ENCODE measurements at places on chromosomes 4 and X.

DNA sequence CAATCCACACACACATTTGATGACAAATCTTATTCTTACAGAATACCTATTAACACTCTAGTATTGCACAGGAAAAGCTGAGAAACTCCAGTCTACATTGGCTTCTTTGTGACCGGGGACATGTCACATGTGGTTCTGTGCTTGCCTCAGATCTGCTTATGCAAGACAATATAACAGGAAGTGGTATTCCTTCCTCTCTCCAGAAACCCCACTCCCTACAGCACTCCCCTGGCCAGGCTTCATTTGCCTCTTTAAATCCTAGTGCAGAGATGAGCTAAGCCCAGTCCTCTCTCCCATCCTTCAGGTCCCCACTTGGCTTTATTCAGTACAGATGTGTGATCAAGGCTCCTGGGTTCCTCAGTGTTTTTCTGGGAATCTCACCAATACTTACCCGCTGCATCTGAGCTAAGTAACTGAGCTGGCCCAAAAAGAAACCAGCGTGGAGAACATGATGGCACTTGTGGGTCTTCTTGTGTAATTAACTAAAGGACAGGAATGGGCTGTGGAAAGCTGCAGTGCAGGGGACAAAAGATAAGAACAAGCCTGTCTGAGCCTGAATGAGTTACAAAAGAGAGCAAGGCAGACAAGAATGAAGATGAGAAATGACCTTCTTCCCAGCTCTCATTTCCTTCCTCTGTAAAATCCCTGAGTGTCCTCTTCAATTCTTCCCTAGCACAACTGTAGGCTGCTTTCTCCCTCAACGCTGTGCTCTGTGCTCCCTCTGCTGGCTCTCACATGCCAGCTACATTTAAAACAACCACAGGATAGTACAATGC lies 105.6 kb downstream of the HNRNPD start:
- no peak for DNase-seq

DNA sequence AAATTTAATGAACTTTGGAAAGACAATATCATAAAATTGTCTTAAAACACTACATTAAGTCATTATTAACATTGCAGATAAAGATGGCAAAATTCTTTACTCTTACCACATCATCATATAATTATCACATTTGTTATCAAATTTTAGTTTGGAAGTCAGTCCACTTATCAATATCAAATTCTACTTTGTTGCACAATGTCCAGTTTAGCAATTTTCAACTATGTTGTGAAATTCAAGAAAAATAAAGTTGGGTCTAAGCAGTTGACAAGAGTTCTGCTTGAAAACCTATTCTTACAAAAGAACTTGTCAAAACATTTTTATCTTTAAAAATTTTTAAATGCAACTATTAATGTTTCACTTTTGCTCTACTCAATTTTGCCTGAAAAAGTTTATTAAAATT lies 44.7 kb upstream of the TET2 start:
- DNase-seq: no peak

DNA sequence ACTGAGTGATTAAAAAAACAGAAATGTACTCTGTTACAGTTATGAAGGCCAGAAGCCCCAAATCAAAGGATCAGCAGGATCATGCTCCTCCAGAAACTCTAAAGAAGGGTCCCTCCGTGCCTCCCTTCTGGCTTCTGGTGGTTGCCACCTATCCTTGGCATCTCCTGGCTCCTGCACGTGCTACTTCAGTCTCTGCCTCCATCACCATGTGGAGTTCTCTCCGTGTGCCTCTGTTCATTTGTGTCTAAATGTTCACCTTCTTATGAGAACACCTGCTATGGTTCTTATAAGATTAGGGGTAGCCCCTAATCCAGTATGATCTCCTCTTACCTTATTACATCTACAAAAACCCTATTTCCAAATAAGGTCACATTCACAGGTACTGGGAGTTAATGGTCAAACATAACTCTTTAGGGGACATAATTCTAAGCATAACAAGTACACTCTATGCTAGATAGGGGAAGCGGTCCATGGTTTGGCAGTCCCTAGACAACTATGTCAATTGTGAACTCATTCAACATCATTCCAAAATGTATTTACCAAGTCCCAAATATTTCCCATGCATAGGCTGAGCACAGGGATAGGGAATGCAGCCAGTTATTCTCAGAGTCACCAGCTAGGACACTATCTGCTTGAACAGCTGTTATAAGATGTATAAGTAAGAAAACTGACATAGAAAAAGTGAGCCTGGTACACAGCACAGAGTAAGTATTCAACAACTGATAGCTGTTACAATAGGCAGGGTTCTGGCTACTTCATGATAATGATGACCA lies 295.5 kb upstream of the BOD1L1 start:
- DNase-seq: no peak

- no peak for DNase-seq
These were observed 7.5 kb upstream of the RNF4 start for GRCh38 chr4:2461246-2461960.

GRCh38 chr4:145348291-145348690 lies 133.4 kb upstream of the SMAD1 start:
- DNase-seq: no peak

GRCh38 chr4:38759113-38759789 lies 23.5 kb downstream of the TLR10 start:
- DNase-seq: peak; percentile 7

DNA sequence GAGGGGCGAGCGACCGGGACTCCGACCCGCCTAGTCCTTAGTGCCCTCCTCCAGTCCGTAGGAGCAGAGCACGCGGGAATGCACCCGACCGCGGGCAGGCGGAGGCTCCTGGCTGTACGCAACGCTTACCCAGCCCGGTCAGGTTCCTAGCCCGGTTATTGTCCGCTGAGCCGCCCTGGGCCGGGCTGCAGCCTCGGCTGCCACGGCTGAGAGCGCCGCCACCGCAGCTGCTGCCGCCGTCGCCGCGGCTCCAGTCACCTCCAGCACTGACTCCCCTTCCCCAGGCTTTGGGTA lies at the start of gene AMER1:
Gene AMER1 (minus strand): TSS at position 268 of the 294 bp plus-strand sequence. CDS start 12,422 bp downstream, outside the sequence.
- no peak for DNase-seq

DNA sequence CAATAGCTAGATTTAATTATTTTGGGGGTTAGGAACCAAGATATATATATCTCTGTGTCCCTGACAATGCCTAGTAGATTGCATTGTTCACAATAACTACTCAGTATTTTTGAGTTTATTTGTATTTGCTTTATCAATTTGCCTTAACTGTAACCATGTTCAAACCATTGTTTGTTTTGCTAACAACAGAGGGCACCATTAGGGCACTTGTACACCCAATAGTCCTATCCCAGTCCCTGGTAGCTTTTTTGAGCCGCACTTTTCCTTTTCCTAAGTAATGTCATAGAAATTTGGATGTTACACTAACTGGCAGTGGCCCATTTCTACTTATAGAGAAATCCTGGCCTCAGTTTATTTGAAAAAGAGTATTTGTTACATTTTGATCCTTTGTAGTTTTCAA lies 575 bp upstream of the KLHL5 start:
- no peak for DNase-seq

- DNase-seq: no peak
These were observed 377 bp downstream of the TIMM17B start for GRCh38 chrX:48897157-48897624.

DNA sequence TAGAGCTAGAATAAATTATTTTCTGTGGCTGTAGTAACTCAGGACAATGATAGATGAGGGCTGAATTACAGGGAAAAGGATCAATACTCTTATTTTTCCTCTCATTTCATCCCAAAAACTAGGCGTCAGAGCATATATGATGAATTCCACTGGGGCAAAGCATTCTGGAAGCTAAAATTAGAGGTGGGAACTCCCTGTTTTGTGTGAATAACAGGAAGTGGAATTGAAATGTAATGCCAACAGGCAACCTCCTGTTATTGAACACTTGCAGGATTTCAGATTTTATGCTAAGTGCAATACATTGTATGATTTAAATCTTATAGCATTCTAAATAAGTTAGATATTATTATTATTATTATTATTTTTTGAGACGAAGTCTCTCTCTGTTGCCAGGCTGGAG lies 20.9 kb downstream of the HSD17B11 start:
- no peak for DNase-seq

GRCh38 chrX:56764153-56764974 lies 35.3 kb downstream of the NBDY start:
- DNase-seq: no peak

DNA sequence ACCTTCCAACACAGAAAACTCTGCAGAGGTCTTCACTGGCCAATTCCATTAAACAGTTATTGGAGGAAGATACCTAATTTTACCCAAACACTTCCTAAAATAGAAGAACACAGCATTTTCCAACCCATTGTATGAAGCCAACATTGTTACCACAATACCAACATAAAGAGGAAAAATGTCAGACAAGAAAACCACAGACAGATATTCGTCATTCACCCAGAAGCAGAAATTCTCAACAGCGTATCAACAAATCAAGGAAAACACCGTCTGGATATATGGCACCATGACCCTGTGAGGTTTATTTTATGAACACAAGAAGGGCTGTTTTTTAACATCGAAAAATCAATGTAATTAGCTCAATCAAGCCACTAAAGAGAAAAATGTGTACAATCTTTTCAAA lies 255.6 kb downstream of the ASMT start:
- no peak for DNase-seq

DNA sequence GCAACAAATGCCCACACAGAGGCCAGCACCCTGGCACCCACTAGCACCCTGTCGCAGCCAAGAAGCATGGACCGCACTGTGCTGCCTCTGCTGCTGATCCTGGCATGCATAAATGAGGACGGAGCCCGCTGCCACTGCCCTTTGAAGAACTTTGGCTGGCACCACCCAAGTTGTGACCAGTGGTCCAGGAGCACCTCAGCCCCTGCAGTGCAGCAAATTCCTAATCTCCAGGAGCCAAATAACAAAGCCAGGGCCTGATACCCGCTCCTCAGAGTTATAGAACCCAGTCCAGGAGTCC lies 807.2 kb downstream of the GLUD2 start:
- DNase-seq: no peak

GRCh38 chr4:67765401-67765800 lies 11.2 kb upstream of the GNRHR start:
- DNase-seq: no peak

- no peak for DNase-seq
These were observed 110.3 kb downstream of the HMX1 start for GRCh38 chr4:8761167-8761823.

DNA sequence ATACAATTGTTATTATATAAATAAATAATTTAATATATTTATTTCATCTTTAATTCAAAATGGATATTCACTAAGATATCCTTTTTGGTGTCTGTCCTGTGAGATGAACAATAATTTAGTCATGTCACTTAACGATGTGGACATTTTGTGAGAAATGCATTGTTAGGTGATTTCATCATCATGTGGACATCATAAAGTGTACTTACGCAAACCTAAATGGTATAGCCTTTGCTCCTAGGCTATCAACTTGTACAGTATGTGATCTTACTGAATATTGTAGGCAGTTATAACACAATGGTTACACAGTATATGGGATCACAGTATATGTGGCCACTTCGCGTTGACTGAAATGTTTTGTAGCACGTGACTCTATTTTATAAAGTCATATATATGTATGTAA lies 20.2 kb upstream of the CHRNA9 start:
- DNase-seq: no peak

GRCh38 chr4:24404281-24404680 lies 180.1 kb downstream of the DHX15 start:
- DNase-seq: no peak

DNA sequence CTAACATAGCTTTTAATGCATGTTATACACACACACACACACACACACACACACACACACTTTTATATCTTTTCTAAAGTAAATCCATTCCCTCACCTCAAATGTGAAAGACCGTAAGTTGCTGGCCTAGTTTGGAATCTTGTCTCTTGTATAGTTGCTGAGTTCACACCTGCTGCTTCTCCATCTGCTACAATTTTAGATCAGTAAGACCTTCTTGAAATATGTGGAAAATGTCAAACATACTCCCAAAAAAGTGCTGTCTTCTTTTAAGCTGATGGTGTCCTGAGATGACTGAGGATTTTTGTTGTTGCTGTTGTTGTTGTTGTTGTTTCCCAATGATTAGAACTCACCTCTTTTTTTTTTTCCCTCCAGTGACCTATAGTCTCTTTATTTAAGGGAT lies 121.3 kb downstream of the SNCA start:
- no peak for DNase-seq

DNA sequence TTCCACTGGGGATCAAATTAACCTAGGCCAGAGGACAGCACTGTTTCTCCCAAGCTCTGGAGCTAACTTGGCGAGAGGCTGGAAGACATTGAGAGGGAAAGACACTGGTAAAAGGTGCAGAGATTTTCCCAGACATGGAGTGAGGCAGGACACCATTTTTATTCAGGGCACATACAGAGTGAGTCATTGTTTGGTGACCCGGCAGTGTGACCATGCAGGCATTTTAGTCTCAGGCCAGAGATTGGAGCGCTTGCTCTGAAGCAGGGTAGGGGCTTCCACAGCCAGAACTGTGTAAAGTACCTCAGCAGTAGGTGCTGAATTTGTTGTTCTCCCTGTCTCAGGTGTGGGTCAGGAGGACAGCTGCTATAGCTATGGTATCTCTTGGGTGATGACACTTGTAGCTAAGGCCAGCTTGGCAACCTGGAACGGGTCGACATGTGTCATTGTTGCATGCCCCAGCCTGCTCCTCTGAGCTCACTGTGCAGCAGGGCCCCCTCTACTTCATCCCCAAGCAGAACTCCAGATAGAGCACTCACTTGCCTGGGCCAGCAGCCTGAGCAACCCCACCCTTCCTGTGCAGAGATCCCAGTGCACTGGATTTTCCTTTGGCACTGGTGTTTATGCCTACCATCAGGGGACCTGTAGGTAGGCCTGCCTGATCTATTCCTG lies 79.8 kb upstream of the ATP8A1 start:
- DNase-seq: no peak

DNA sequence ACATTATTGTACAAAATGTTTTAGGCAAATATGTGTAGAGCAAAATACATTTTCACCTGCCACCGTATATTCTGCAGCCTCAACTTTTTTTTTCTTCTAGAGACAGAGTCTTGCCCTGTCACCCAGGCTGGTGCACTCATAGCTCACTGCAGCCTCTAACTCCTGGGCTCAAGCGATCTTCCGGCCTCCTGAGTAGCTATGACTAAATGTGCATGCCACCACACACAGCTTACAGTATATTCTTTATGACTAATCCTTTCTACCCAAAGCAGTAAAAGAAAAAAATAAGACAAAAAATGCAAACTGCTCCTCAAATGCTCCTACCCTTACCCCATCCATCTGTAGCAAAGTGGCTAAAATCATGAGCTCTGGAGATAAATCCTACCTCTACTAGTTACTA lies 426.3 kb downstream of the KCNIP4 start:
- DNase-seq: no peak

DNA sequence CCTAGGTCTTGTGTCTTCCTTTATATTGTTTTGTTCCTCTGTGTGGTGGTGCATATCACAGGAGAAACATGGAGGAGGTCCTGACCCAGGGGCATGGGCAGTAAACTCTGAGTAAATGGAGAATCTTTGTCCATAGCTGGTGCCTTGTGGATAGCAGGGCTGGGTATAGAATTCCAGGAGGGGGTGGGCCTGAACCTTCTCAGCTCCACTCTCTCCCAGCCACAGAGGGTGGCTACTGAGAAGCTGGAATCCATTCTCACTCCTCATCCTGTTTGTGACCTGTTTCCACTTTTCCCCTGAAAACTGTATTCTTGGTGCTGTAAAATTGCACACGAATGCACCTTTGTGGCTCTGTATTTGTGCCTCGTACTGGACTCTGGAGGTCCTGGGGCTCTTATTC lies 47.7 kb upstream of the ADRA2C start:
- no peak for DNase-seq
